Stimulated activated CD4-positive, alpha-beta T cell treated with anti-CD3 and anti-CD28 coated beads, Interleukin-15, amount 100 ng/mL, for 24 hours (primary cell): ENCODE measurements at places on chromosomes 1 and 21.

- no peak for DNase-seq
Measured at GRCh38 chr1:185263292-185263691, 53.8 kb downstream of the IVNS1ABP start.

DNA sequence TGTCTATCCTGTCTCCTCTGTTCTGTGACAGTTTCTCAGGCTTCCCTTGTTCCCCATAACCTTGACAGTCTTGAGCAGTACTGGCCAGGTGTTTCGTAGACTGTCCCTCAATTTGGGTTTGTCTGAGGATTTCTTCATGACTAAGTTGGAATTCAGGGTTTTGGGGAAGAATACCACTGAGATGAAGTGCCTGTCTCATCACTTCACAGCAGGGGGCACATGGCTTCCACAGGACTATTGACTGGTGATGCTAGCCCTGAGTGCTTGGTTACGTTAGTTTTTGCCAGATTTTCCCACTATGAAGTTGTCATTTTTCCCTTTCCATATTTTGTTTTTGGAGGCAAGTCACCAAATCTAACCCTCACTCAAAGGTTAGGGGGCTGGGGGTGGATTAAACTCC, 45.7 kb downstream of the CDCP2 start:
- no peak for DNase-seq

DNA sequence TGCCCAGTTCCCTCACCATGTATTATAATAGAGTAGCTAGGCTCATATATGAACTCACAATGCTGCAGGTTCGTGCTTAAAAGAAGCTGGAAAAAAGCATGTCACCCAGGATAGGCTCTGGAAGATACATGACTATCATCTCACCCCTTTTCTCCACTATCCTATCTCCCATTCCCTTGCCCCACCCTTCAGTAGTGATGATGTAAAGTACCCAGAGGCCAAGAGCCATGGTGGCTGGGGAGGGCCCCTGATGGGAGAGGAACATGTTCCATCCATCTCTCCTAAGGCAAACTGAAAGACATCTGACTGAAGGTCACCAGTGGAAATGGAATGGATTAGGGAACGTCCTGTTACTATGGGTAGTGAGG, 20.3 kb upstream of the RBBP5 start:
- no peak for DNase-seq

DNA sequence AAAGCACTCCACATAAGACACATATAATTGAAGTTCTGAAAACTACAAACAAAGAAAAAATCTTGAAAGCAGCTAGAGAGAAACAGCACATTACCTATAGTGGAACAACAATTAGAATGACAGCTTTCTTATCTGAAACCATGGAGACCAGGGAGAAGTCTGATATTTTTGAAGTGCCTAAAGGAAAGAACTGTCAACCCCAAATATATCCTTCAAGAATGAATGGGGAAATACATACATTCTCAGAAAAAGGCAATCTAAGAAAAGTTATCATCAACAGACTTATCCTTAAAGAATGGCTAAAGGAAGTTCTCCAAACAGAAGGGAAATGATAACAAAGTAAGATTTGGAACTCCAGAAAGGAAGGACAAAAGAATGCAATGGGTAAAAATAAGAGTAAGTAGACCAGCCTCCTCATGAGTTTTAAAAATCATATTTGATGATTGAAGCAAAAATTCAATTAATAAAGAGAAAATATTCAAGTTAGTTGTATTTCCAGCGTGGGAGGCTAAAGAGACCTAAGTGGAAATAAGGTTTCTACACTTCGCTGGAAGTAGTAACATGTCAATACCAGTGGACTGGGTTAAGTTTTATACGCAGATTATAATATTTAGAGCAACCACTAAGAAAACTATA, 170.8 kb upstream of the SAMSN1 start:
- DNase-seq: no peak

DNA sequence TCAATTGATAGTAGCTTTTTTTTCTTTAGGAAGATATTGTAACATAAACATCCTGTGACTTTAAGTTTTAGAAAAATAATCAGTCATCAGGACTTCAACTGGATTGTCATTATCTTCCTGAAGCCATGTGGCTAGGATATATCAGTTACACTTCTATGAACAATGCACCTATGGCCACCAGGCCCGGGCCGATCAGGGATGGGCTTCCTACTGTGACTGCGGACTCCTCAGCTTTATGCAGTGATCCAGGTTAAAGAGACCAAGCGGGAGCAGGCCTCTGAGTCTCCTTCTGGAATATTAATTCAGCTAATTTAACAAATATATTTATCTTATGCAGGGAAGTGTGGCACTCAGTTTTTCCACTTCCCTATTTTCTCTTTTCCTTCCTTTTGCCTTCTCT, 200.6 kb downstream of the ADGRL2 start:
- DNase-seq: no peak

DNA sequence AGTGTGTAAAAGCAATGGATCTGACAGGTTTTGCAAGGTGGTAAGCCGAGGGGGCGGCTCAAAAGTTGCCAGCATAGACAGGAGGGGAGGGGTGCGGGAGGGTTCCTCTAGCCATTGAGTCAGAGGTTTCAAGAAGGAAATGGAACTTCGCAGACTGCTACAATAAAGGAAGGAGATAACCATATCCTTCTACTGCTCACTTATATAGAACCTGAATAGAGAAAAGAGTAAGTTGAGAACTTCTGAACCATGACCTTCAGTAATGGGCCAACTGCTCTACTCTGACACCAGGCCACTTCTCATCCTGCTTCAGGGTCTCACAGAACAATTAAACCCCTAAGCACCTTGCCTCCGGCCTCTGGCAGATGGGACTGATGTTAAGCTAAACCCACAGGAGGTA, 26.3 kb upstream of the BCAR3 start:
- peak; percentile 77 for DNase-seq
